Coronary artery (tissue), 2 donors: ENCODE measurements at places on chromosomes 13 and 19.

GRCh38 chr13:97781891-97782305 lies 171.6 kb upstream of the IPO5 start:
- peak; percentile 85 for DNase-seq

DNA sequence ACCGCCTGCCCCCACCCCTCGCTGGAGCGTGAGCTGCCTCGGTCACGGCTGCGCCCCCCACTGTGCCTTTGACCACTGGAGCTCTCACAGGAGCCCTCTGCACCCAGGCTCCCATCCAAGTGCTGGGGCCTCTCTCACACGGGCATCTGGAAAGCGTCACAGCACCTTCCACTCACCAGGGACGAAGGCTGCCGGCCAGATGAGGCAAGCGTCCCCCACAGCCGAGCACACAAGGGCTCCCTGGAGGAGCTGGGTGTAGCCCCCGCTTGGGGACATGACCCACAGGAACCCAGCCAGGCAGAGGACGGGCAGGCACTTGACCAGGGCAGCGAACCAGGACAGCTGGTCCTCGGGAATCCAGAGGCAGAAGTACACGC lies 560 bp downstream of the TMEM86B start:
- DNase-seq, result no peak

GRCh38 chr13:101341464-101341863 lies 74.8 kb downstream of the NALCN start:
- DNase-seq, result no peak

GRCh38 chr13:32093006-32093405 lies 61.4 kb downstream of the FRY start:
- DNase-seq, result no peak

GRCh38 chr13:24165746-24166145 lies 5.2 kb downstream of the SPATA13 start:
- DNase-seq, result no peak

DNA sequence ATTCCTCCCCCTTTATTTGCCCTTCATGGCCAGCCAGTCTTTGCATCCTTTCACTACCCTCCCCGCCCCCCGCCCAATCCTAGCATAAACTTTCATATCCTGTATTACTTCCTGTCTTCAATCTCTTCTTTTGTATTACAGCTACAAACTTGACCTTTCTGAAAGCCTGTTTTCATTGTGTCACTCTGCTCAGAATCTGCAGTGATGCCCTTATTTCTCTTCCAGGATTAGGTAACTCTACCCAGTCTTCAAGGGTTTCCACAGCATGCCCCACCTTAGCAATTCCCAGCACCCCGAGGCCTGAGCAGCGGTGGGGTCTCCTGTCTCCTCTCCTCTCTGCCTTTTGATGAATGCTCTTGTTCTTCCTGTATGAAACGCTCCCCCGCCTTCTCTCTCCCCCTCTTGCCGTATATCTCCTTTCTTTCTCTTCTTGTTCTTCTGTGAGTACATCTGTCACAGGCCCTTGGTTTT lies 145.6 kb downstream of the SHISA2 start:
- no peak for DNase-seq

GRCh38 chr13:94968757-94969086 lies 256.4 kb upstream of the SOX21 start:
- DNase-seq, result no peak

- DNase-seq, result no peak
Measured at GRCh38 chr13:62014299-62014698, 598.6 kb upstream of the PCDH20 start.

DNA sequence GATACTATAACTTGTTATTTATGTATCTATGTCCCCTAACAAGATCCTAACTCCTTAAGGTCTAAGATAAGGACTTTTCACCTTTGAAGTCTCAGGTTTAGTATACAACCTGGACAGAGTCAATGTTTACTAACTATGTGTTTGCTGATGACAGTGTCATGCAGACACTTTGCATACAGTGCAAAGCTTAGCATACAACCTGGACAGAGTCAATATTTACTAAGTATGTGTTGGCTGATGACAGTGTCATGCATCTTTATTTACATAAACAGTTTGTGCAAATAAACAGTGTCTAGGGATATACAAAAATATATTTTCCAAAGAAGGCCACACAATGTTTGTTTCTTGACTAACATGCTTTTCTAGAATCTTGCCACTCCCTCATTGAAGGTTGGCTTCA lies 34.7 kb downstream of the DCT start:
- no peak for DNase-seq

DNA sequence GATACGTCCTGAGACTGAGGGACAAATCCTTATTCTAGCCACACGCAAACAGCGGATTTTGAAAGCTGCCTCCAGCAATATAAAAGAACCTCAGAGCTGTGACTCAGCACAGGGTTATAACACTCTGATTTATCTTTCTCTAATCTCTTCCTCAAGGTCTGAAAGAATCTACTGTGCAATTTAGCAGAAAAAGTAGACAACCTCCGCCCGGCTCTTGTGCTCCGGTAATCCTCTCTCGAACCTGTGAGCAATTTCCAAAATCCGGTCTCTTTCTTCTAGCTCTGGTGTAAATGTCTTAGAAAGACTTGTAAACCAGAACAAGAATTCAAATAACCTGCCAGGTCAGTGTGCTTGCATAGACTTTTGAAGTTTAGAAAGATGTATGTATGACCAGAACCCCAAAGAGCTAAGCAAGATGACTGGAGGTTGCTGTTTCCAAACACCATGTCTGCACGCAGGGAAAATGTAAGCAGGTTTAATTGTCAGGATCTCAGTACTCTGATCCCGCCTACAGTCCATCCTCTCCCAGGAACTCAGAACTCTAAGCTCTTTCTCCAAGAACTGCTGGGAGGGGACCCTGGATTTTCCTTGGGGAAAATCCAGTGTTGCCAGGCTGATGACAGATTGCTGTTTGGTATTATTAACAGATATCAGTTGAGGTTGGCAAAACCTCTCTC lies 338.1 kb downstream of the RFC3 start:
- no peak for DNase-seq

GRCh38 chr13:68027306-68027705 lies 797.2 kb upstream of the PCDH9 start:
- DNase-seq, result no peak

DNA sequence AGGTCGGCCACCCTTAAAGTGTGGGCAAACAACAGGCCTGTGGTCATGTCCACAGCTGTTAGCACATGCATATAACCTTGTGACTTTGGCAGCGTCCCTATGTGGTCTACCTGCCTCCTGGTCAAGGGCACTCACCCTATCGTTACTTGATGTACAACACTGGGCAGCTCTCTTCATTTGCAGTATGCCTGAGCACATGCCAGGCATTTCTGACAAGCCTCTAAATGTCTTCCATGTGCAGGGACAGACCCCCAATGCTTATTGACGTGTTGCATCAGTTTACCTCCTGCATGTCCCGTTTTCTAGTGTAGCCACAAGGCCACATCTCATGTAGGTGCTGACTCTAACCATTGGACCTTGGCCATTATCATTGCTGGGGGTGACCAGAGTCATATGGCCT lies 731.7 kb upstream of the MIR17HG start:
- DNase-seq, result no peak

- DNase-seq, result no peak
Measured at GRCh38 chr19:58476498-58477015, 405 bp downstream of the ZNF446 start.

DNA sequence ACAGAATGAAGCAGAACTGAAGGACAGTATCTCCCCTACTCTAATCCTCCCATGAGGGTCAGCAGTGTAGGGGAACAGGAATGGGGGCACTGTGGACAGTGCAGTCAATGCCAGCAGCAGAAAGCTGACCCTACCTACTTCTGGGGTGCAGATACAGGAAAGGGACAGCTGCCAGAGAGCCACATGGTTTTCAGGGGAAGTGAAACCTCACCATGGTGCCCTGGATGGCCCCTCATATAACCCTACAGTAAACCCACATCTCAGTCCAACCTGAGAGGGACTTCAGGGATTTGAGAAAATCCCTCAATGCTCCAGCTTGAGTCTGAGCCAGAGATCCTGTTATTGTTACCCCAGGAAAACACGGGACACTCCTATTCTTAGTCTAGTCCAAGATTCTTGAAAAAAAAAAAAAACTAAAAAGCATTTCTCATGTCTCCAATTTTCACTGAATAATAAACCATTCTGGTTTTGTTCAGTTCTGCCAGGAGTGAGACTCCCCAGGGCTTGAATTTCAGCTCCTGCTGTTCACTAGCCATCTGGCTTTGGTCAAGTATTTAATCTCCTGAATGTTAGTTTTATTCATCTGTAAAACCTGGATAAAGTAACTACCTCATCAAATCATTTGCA lies 511.6 kb upstream of the ARGLU1 start:
- DNase-seq, result no peak

DNA sequence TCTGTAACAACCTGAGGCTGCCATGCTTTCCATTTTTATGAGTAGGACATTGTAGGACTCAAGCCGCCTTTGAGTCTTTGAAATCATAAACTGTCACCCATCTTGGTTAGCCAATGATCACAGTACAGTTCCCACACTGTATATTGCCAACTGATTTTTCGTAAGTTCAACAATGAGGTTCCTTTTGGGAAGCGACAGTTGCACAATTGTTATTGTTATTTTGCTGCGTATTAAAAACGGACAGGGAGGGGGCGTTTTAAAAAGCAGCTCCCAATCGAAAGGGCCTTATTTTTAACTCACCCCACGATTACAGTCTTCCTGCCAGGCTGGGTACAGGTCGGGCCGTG lies 601 bp downstream of the SLC46A3 start:
- no peak for DNase-seq

DNA sequence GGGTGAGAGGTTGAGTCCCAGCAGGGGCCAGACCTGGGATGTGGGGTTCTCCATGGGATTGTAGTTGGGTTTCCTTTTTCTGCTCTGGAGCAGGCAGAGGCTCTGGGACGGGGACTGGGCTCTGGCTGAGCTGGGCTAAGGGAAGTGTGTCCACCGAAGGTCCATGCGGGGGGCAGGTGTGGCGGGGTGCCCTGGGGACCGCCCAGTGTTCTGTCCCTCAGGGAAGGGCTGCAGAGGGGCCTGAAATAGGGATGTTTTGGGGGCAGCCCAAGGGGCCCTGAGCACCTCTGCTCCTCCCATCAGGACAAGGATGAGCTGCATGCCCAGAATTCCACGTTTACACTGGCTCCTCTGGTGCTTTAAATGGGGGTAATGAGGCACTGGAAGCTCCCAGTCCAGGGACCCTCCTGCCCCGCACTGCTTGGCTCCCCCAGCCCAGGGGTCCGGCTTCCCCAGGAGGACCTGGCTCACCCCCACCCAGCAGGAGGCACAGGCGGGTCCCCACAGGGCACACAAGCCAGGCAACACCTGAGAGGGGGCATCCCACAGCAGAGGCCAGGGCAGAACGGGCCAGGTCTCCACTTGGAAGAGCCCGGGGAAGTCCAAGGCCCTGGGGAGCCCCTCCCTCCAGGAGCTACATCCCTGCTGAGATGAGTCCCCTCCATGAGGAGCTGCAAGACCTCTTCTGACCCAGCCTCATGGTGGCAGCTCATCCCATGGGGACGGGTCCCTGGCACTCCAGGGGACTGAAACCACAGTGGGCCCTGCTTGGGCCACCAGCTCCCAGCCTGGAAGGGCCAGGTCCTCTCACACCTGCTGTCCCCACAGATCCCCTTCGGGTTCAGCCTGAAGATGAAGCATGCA lies 14.7 kb upstream of the ZNF14 start:
- DNase-seq, result peak; percentile 57
